ENCODE measurements at places on chromosomes 2 and 18.

- DNase-seq: no peak
These were observed 32.8 kb downstream of the IMPA2 start for GRCh38 chr18:12014086-12014485.

GRCh38 chr2:31579996-31580320 lies 780 bp downstream of the SRD5A2 start:
- no peak for DNase-seq

DNA sequence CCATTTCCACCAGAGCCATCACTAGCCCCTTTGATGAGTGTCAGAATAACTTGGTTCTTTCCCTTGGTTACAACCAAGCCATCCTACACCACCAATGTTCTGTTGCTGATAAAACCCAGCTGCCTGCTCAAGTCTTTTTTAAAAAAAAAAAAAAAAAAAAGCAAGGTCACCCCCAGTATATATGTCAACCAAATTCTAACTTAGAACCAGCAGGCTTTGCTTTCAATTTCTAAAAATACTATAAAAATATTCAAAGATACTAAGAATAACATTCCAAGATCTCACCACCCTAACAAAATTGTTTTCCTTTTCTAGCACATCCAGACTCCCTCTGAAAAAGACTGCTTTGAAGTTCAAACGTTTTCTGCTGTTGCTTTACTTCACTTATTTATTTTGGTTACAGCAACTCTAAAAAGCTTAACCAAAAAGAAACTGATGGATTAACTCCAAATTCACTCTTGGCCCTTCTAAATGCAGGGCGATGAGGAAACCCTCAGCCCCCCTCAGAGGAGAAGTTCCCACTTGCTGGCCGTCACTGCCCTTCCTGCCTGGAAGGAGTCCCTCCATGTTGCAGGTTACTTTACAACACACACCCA lies 10.9 kb downstream of the UXS1 start:
- DNase-seq: no peak

- DNase-seq: no peak
These were observed 156.4 kb downstream of the SEPTIN10 start for GRCh38 chr2:109457366-109457765.

- DNase-seq: no peak
These were observed 23.8 kb upstream of the KLHL29 start for GRCh38 chr2:23361152-23361551.

DNA sequence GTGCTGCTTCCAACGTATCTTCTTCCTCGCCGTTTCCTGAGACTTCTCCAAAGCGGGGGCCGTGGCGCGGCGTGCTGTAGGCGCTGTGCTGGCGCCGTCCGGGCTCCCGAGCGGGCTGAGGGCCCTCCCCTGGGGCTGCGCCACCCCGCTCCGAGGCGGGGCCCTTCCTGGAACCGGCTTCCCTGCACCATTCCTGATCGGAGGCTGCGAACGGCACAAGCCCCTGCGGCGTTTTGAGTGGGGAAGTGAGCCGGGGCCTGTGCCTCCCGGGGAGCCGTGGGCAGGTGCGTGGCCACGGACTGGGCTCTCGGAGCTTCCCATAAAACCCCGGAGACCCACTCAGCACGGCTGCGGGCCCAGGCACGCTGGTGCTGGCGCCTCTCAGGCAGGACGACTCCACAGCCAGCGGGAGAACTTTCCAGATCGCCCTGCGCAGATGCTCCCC lies 74.7 kb downstream of the PSMG2 start:
- DNase-seq: no peak

DNA sequence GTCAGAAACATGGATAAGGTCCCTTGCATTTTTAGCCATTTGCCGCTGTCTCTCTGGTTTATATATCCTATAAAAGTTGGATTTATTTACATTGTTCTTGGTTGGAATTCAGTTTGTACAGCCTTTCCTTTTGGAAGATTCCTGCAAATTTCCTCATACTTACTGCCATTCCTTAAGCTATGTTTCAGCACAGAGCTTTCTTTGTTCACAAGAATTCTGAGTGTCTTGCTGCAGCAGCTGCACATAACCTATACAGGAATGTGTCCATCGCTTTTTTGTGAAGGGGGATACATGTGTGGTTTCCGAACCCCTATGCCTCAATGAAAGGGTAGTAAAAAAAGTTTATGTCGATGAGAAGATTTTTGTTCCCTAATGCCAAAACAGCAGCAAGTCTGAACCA lies 48.3 kb upstream of the CCDC68 start:
- DNase-seq: no peak

- DNase-seq: no peak
These were observed 91.3 kb downstream of the TLK1 start for GRCh38 chr2:171069286-171069956.

DNA sequence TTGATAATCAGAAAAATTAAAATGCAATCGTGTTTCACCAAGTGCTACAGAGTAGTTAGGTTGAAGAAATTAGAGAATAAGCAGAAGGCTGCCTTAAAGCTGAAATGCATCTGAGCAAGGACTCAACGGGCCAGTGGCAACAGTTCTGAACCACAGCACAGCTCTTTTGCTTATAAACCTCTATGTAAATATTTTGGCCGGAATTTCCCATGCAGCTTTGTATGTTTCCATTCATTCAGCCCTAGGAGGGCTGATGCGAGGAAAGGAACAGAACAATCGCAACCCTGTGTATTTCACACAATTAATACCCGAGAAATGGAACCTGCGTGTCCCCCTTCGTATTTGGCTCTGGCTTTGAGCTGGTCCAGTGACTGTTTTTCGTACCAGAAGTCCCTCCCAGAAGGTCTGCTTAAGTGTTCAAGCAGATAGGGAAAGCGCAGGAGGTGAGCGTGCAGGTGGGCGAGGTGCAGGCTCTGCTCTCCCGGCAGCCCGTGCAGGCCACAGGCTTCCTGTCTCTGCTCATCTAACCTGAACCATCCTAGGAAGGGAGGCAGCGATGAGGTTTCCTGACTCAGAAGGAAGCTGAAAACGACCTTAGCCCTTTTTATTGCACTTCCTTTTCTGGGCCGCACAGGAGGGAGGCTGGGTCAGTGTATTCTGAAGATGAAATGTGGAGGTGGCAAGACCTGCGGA lies 67.3 kb downstream of the ASB1 start:
- DNase-seq: no peak

DNA sequence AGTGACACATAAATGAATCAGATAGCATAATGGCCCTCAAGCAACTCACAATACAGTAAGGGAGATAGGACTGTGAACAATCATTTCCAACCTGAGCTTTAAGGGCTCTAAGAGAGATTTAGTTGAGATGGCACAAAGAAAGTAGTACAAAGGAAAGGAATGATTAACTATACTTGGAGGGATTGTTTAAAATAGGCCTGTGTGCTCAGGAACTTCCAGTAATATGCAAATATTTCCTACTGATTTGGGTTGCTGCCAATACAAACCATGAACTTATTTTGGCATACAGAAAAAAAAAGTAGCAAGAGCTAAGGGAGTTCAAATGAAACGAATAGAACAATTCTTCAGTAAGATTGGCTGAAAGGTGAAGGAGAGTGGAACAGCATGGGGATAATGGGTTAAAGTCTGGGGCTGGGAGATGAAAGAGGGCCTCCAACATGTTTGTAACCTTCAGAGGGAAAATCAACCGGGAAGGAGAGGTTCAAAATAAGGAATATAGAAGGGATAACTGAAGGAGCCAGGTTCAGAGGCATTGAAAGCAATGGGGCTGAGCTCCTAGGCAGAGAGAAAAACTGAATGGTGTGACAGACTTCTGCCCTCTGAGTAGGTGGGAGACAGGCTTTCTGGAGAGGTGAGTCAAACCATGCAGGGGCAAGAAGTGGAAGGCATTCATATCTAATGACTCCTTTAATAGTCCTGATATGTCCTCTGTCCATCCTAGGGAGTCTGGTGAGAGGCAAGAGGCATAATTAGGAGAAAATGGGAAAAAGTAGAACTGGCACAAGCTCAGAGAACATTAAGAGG lies 83.5 kb downstream of the DNAH7 start:
- peak; percentile 49 for DNase-seq

DNA sequence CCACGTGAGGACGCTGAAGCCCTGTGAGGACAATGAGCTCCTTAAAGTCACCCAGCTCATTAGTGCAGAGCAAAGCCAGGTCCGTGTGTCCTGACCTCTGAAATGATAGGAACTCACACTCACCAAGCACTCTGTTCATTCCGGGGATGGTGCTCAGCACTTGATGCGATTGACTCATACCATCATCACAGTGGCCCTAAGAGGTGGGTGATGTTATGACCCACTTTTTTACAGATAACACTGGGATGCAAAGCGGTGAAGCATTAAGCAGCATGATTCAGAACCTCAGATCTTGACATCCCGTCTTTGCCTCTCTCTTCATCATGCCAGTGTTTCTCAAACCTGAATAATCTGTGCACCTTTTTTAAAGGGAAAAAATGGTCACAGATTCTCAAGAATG lies 234.8 kb downstream of the ALPK2 start:
- no peak for DNase-seq
